ENCODE measurements at places on chromosomes 4 and X. TPM values are rescaled to one million over a fixed set of nuclear protein-coding genes. Genes with fewer than 3 reads are reported as not detected.

DNA sequence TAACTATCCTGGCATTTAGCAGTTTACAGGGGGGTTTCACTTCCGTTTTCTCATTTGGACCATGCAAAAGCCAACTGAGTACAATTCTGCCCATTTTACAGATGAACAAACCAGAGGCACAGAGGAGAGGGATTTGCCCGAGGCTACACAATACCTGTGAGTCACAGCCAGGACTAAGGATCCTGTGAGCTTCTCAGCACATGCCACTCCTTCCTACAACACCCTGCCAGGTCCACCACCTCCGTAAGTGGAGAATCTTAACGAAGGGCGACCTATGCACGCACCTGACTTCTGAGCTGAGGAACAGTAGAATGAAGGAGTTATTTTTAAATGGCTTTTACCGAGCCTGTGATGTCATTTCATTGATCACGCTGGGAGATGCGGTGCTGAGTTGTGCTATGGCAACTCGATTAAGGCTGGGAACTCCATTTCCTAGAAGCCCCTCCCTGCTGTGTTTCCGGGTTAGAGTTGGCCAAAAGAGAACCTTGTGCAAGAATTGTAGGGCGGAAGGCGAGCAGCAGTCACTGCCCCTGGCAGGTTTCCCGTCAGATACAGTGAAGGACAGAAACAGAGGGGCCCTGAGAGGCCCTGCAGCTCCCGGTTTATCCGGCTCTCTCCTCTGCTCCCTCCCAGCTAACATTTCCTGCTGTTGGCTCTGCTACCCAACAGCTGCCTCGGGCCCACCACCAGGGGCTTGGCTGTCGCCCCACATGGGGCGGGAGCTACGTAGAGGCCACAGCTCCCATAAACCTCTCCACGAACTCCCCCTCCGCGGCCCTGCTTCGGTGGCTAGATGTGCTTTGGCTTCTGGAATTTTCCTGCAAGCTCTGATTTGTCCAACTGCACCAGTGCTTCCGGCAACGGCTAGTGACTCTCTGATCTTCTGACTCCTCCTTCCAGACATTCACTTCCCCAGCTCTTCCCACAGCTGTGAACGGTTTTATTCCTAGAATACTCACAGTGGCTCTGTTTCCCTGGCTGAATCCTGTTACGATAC, 75.1 kb upstream of the USP9X start:
- DNase-seq: no peak

DNA sequence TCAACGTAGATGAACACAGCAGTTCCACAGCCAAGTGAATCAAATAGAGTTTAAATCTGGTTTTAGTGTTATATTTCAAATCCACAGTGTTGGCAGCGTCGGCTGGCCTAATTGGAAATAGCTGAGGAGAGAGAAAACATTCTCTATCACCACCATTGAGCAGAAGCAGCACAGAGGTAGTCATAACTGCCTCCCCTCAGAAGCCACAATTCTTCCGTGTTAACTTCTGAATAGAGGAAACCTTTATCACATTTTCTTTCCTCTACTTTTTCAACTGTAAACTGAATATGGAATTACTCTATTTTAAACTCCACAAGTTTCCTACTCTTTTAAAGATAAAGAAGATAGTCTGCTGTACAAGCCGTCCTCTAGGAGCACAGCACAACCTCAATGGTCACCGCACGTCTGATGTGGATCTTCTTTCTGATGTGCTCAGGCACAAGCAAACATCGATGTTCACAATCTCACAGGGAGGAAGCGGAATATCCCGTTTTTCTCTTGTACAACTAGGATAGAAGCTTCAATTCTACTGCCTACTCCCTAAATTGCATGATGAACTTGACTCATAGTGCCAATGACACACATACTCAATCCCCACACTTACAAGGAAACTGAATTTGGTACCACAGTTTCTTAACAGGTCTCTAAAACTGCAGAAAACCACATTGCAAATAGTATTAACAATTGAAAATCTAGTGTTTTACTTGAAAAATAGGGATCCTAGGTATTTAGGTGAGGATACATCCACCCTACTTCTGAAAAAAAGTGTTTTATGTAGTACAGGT, 217.8 kb upstream of the ETNPPL start:
- no peak for DNase-seq

- no peak for DNase-seq
These were observed 149.4 kb downstream of the EFNB1 start for GRCh38 chrX:68978255-68978654.

GRCh38 chr4:154424810-154425484, 66.7 kb downstream of the DCHS2 start:
- DNase-seq: no peak

DNA sequence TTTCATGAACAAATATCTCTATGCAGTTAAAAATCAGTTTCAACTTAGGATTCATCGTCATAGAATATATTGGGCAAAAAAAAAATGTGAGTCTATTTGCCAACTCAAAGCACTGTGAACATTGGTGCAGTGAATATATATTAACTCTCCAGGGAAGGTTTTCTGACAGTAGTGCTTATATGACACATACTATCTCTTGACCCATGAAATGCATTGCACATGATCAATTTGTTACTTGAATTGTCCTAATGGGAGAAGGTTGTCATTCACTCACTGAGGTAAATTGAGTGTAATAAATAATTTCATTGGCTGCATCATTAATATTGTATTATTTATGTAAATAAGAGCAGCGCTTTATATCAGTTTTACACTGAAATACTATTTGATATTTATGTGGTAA, 2458.5 kb downstream of the ARAP2 start:
- no peak for DNase-seq

DNA sequence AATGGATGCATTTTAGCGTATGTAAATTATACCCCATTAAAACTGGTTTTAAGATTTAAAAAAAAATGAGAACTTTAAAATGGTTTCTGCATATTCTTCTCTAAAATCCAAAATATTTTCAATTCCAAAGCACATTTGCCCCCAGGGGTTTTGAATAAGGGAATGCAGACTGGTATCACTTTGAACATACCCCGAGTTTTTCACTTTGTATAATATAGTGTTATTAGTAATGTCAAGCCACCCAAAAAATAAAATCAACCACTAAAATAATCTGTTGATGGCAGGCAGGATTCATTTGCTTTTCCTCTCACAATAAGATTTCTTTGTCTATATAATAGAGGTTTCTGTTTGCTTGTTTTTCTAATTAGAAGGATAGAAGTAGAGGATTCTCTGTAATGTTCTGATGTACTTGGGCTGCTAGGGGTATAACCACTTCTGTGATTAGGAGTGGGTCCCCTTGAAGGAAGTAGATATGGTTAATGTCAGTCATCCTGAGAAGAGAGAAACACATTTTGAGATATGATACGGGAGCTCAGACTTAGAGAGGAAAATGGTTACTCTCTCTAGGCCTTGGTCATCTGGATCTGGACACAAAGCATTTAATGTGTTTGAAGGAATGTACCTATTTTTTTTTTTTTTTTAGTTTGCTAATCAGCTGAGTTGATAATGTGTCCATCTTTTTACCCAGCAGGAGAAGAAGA, 9.3 kb upstream of the LIN54 start:
- no peak for DNase-seq

DNA sequence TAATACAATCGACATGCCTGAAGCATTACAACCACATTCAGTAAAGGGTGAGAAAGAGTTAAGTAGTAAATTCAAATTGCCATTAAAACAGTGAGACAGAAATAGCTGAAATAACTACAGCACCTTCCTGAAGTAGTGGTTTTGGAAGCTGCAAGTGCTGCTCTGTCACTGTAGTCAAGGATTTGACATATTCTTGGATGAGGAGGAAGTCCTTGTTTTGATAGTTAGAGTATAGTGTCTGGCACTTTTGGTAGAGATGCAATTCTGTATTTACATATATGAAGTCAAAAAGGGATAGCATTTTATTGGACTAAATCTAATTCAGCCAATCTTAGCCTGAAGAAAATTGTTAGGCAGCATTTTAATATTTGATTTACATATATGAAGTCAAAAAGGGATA, 1559.6 kb downstream of the TECRL start:
- DNase-seq: no peak

DNA sequence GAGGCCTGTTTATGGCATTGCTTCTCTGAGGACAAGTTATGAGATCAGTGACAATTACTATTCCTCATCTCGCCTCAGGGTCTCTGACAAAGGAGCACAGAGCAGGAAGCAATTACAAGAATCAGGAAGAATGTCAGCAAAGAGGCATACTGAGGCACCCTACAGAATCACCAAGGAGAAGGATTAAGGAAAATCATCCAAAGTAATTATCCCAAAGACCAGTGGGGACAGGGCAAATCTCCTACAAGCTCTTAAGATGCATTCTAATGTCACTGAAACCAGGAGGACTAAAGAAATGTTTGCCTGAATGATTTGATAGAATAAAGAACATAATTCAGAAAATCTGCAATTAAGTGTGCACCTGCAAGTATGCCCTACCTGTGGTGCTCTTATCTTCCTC, 206.2 kb downstream of the RCHY1 start:
- DNase-seq: no peak

DNA sequence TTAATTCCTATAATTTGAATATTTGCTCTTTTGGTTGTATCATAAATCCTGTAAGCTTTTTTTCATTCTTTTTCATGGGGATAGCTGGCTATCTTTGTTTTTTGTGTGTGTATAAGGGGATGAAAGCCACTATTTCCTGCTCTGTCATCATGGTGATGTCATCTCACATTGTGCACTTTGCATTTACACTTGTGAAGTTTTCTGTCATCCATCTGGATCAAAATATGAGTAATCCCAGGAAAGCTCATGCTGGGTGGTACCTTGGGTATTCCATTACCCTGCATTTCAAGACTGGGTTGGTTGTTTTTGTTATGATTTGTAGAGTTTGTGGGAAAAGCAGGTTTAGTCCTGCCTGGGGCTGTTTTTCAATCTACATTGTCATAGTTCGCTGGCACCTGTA, 367.3 kb downstream of the CHIC1 start:
- no peak for DNase-seq

- no peak for DNase-seq
These were observed 10.1 kb downstream of the ANXA3 start for GRCh38 chr4:78561677-78562076.

GRCh38 chr4:22942920-22943559, 250.3 kb downstream of the GBA3 start:
- no peak for DNase-seq

- DNase-seq: peak; percentile 85
These were observed 2.3 kb upstream of the SOWAHD start for GRCh38 chrX:119755981-119756533.

DNA sequence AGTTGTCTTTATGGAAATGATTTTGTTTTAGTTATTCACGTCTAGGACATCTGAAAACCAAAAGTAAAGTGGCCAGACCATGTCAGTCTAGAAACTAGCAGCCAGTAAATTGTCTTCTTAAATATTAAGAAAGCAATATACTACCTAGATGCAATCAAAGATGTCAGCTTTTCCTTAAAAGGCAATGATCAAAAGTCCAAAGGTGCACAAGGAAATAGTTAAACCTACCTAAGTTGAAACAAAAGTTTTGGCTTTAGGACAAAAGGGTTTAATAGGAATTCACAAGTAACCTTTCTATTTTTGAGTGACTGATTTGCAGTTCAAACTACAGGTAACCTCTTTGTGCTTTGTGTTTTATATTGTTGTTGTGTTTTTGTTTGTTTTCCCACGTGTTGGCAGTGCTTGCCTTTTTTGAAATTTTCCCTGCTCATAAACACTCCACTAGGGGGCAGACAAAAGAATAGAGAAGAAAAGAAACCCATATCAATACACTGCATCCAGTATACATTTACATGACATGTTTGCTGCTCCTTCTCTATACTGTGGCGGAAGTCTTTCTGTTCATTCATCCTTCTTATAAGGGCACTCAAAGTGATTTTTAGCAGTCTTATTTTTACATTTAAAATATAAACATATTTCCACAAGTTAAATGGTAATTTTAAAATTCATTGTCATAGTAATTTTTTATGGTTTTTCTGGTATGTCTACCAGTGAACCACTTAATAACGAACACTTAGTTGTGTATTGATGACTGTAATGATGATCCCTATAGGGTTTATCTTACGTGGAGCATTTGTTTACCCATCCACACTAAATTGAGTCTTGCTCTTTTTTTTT, 62.7 kb downstream of the GAB1 start:
- DNase-seq: no peak

DNA sequence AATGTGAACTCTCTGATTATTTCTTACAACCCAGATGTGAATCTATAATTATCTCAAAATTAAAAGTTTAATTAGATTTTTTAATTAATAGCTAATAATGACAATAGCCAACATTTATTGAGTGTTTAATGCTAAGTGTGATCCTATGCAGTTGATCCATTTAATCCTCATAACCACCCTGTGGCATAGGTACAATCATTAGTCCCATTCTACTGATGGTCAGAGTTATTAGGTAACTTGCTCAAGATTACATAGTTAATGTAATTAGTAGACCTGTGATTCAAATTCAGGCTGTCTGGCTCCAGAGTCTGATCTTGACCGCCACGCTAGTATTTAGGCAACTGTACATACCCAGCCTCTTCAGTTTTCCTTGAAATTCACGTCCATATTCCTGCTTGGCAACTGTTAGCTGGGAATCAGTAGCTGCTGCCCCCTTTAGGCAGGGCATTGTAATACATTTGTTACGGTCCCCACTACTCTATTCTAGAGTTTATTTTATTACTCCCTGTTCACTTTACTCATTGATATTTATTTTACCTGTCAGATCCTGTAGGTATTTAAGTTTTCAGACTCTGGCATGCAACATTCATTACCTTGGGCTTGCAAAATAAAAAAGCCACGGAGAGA, 20.6 kb upstream of the TEC start:
- DNase-seq: no peak

- no peak for DNase-seq
These were observed 76.2 kb upstream of the PAQR3 start for GRCh38 chr4:79015411-79015810.

Gene HOPX
- total RNA-seq: 0.38 TPM

Gene ANXA3
- total RNA-seq: 1.1 TPM

Gene NUDT11
- total RNA-seq: not detected

Gene PAGE2B
- total RNA-seq: not detected

Gene FAAH2
- total RNA-seq: 1.5 TPM

Gene NDST3
- total RNA-seq: not detected

Measured in GM12878 (cell line).